Activated CD4-positive, alpha-beta T cell treated with anti-CD3 and anti-CD28 coated beads, Interleukin-2, amount 10 ng/mL, durations not matched to agents 24 days and 14 days (primary cell): ENCODE measurements at places on chromosomes 6 and 20.

DNA sequence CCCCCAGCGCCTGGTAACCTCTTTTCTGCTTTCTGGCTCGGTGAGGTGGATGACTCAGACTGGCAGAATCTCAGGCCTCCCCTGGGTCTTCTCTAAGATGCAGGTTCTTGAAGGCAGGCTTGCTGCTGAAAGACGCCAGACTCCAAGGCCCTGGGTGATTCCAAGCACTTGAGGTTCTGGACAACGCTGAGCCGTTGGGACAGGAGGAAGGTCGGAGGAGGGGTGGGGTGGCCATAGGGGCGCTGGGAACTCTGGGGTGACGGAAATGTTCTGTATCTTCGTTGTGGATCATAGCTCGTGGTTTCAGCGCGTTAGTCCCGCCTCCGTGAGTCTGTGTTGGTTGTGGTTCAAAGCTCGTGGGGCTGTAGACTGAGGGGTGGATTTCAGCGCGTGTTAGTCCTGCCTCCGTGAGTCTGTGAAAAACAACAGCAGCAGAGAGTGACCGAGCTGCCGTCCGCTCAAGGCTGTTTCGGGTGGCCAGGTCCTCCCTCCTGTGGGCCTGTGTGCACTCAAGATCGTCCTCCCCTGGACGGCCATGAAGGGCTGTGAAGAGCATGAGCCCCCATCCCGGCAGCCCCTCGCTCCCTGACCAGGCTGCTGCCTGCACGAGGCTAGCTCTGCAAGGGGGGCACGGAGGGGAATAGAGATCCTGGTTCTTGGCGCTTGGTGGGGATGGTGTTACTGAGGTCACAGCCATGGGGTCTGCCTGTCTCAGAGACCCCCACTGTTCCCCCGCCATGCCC is 7.7 kb downstream of the NTSR1 start:
- peaks cover 8% of the 10 kb centered on the region for H3K36me3 ChIP-seq
- peak overlapping the region; percentile 9 for H3K27ac ChIP-seq
- H3K27me3 ChIP-seq = peaks cover 54% of the 10 kb centered on the region
- H3K4me1 ChIP-seq = peaks cover 9% of the 10 kb centered on the region

- peaks cover 5% of the 10 kb centered on the region for H3K4me1 ChIP-seq
- no peak overlapping the region for H3K4me3 ChIP-seq
- DNase-seq = no peak
- H3K27ac ChIP-seq = no peak overlapping the region
- H3K36me3 ChIP-seq = no peaks in the 10 kb centered on the region
- peaks cover 7% of the 10 kb centered on the region for H3K27me3 ChIP-seq
Observed at GRCh38 chr20:51668515-51668914, 99.7 kb downstream of the ATP9A start.

GRCh38 chr20:22383156-22383555 is 201.2 kb downstream of the FOXA2 start:
- H3K4me1 ChIP-seq = no peaks in the 10 kb centered on the region
- no peak for DNase-seq
- no peak overlapping the region for H3K4me3 ChIP-seq
- no peaks in the 10 kb centered on the region for H3K27me3 ChIP-seq
- no peaks in the 10 kb centered on the region for H3K36me3 ChIP-seq
- no peak overlapping the region for H3K27ac ChIP-seq

DNA sequence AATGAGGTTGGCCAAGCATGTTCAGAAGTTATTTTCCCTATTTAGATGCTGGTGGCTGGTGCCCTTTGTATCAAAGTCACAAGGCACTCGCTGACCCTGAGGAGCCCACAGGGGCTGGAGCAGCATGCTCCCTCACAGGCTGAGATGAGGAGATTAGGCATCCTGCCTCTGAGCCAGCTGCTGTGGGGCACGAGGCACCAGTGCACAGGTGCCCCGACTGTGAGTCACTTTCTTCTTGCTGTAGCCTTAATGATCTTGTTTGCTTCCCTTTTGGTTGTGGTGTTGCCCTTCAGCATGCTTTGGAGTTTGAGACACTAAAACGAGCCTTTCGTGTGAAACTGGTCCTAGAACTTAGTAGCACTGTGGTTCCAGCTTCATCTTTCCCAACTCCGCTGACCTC is 4.3 kb downstream of the PSMG4 start:
- peaks cover 51% of the 10 kb centered on the region for H3K36me3 ChIP-seq
- no peak overlapping the region for H3K4me3 ChIP-seq
- H3K27me3 ChIP-seq = no peaks in the 10 kb centered on the region
- peaks cover 37% of the 10 kb centered on the region for H3K4me1 ChIP-seq
- no peak for DNase-seq
- no peak overlapping the region for H3K27ac ChIP-seq

DNA sequence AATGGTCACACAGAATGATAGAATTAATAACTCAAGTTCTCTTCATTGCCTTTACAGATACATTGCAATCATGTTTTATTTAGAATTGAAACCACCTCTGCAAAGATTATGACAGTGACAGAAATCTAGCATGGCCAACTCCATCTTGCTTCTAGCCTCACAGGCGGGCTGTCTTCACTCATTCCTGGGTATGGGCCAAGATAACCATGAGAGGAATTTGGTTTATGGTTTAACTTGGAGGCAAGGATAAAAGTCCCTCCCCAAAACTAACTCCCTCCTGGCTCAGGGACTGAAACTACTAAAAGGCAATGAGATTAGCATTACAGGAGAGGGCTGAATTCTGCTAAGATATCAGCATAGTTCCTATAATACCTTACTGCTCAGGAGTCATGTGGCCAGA is 95.2 kb upstream of the CST7 start:
- H3K4me1 ChIP-seq = peaks cover 9% of the 10 kb centered on the region
- no peak overlapping the region for H3K27ac ChIP-seq
- H3K4me3 ChIP-seq = no peak overlapping the region
- no peaks in the 10 kb centered on the region for H3K36me3 ChIP-seq
- H3K27me3 ChIP-seq = peaks cover 8% of the 10 kb centered on the region

GRCh38 chr6:127249621-127250020 is 17.0 kb upstream of the RNF146 start:
- H3K27me3 ChIP-seq = peaks cover 3% of the 10 kb centered on the region
- DNase-seq = no peak
- no peak overlapping the region for H3K4me3 ChIP-seq
- H3K27ac ChIP-seq = no peak overlapping the region
- H3K36me3 ChIP-seq = no peaks in the 10 kb centered on the region

- H3K4me1 ChIP-seq = no peaks in the 10 kb centered on the region
- no peaks in the 10 kb centered on the region for H3K36me3 ChIP-seq
- no peak overlapping the region for H3K4me3 ChIP-seq
- H3K27me3 ChIP-seq = peaks cover 23% of the 10 kb centered on the region
- DNase-seq = no peak
Observed at GRCh38 chr6:27321901-27322300, 9.8 kb upstream of the POM121L2 start.

DNA sequence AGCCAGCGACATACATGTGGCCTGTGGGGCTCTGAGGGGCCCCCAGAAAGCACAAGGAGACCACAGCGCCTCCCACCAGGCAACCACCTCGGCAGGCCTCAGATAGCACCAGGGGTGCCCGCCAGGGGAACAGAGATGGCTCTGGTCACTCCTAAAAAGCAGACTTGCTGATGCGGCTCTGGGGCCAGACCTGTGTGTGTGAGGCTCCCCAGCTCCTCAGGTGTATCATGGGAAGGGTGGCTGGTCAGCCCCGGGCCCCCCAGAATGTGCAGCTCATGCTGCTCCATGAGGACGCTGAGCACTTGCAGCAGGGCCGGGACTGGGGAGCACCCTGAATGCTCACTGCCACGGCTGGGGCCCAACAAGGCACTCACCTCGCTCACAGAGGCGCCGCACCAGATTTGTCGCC is 60.2 kb downstream of the PYGB start:
- no peak overlapping the region for H3K4me3 ChIP-seq
- no peaks in the 10 kb centered on the region for H3K27me3 ChIP-seq
- H3K36me3 ChIP-seq = peaks cover 4% of the 10 kb centered on the region
- H3K4me1 ChIP-seq = peaks cover 28% of the 10 kb centered on the region

GRCh38 chr6:157645201-157645795 is 177.7 kb upstream of the SNX9 start:
- no peak overlapping the region for H3K27ac ChIP-seq
- H3K27me3 ChIP-seq = peaks cover 6% of the 10 kb centered on the region
- H3K36me3 ChIP-seq = peaks cover 7% of the 10 kb centered on the region
- H3K4me3 ChIP-seq = no peak overlapping the region
- H3K4me1 ChIP-seq = peaks cover 13% of the 10 kb centered on the region
- DNase-seq = no peak

DNA sequence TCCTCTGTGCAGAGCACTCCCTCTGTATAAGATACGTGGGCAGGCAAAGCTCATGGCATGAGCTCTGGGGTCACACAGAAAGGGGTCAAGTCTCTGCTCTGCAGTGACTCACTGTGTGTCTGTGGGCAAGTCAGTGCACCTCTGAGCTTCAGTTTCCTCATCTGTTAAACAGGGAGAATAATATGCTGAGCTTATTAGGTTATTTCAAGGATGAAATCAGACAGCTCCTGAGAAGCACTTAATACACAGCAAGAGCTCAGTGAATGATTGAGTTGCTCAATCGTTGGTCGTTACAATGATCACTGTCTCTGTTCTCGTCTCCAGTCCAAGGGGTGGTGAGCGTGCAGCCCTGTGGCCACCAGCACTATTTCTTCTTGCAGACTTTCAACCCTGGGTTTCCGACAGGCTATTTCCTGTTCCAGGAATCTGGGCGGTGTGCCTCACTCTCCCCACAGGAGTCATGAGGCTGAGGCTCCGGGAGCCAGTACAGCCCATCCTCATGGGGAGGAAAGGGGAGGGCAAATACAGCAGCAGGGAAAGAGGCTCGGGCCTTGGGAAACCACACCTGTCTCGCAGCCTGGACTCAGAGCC is 28.9 kb downstream of the KIAA1755 start:
- peaks cover 1% of the 10 kb centered on the region for H3K4me1 ChIP-seq
- no peak overlapping the region for H3K4me3 ChIP-seq
- H3K36me3 ChIP-seq = no peaks in the 10 kb centered on the region
- no peak for DNase-seq
- H3K27ac ChIP-seq = no peak overlapping the region
- peaks cover 2% of the 10 kb centered on the region for H3K27me3 ChIP-seq

GRCh38 chr6:116370760-116371119 is at the start of gene DSE:
DSE (plus strand) TSS chr6:116370947; CDS start chr6:116399251, 28,304 bp downstream.
- H3K36me3 ChIP-seq = no peaks in the 10 kb centered on the region
- peak within 1 kb of the TSS; percentile 13 for H3K27ac ChIP-seq
- H3K4me3 ChIP-seq = peak within 1 kb of the TSS; percentile 79
- H3K27me3 ChIP-seq = peaks cover 61% of the 10 kb centered on the region
- peaks cover 10% of the 10 kb centered on the region for H3K4me1 ChIP-seq

- DNase-seq = no peak
Observed at GRCh38 chr20:22490287-22491193, 93.8 kb downstream of the FOXA2 start.

DNA sequence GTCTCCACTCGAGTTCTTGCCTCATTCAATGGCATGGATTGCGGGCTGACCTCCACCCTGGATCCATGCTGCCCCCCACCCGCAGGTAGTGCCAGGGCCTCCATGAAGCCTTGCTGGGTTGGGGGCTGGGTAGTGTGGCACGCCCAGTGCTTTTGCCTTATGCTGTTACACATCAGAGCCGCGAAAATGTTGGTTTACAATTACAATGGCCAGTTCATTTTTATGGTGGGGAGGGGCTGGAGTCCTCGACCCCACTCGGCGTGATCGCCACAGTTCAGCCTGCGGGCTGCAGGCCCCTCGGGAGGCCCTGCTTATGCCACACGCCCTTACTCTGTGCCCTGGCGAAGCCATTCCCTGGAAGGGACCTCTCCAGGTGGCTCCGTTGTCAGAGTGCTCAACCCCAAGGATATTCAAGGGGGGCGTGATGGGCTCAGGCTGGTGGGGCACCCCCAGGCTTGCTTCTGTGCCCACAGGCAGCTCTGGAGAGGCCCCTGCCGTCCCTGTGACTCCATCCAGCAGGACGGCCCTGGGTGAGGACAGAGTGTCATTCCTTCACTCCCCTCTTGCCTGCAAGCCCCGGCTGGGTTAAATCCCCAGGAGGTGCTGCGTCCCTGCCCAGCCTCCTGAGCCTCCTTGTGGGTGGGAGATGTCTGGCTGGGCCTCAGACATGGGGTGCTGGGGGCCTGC is 14.8 kb downstream of the ITPA start:
- no peak for DNase-seq
- H3K4me1 ChIP-seq = peaks cover 7% of the 10 kb centered on the region
- peaks cover 22% of the 10 kb centered on the region for H3K36me3 ChIP-seq
- H3K27me3 ChIP-seq = no peaks in the 10 kb centered on the region
- no peak overlapping the region for H3K27ac ChIP-seq

- H3K4me1 ChIP-seq = no peaks in the 10 kb centered on the region
- DNase-seq = no peak
- H3K36me3 ChIP-seq = no peaks in the 10 kb centered on the region
- no peak overlapping the region for H3K4me3 ChIP-seq
- no peak overlapping the region for H3K27ac ChIP-seq
- no peaks in the 10 kb centered on the region for H3K27me3 ChIP-seq
Observed at GRCh38 chr20:16167423-16168130, 405.7 kb downstream of the KIF16B start.

DNA sequence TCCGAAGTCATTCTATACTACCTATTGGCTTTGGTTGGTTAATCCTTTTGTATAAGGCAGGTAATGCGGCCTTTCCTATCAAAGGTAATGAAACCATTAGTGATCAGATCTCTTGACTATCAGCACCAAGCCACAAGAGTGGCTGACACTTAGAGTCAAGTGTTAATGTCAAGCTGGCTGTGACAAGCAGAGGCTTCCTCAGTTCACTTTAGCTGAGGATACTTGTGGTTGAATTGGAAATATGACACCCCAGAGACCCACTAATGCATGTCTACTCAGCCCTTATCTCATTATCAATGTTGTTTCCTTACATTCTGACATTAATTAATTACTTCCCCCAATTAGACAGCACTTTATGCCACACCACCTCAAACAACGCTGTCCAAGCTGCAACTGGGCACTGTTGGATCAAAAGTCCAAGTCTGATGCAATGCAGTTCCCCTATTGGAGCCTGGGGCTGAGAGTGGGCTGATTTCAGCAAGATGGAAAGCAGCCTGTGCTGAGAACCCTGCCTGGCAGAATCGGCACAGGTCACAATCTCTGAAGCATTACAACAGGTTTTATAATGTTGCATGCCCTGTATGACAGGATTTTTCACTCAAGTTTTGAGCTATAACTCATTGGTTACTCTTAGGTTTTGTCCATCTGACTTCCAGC is 273.5 kb downstream of the COL12A1 start:
- H3K4me1 ChIP-seq = no peaks in the 10 kb centered on the region
- no peak for DNase-seq
- H3K4me3 ChIP-seq = no peak overlapping the region
- no peak overlapping the region for H3K27ac ChIP-seq
- H3K36me3 ChIP-seq = no peaks in the 10 kb centered on the region

DNA sequence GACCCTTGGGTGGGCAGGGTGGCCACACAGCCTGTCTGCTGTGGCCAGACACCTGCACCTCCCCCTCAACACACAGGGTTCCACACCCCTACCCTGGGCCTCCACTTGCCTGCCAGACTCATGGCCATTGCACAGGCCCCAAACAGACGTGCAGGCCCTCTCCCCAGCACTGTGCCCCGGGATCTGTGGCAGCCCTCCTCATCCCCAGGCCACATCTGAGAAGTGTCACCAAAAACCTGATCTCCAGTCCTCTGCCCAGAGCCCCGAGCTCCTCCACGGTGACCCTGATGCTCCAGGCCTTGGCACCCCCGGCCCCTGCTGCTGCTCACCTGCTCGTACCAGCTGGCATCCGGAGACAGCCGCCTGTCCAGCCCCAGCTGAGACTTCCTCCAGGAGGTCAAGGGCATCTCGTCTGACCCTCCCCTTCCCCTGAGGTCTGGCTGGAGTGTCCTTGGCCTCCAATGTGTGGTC is 160.1 kb downstream of the DLL1 start:
- no peaks in the 10 kb centered on the region for H3K27me3 ChIP-seq
- no peaks in the 10 kb centered on the region for H3K36me3 ChIP-seq
- no peak overlapping the region for H3K27ac ChIP-seq
- DNase-seq = no peak
- H3K4me3 ChIP-seq = no peak overlapping the region

GRCh38 chr6:69584536-69584912 is 212.3 kb downstream of the LMBRD1 start:
- H3K27ac ChIP-seq = no peak overlapping the region
- H3K36me3 ChIP-seq = no peaks in the 10 kb centered on the region
